Ovary (tissue), 10 donors: ENCODE measurements at places on chromosomes 2 and 18. TPM values are rescaled to one million over a fixed set of nuclear protein-coding genes. Genes with fewer than 3 reads are reported as not detected.

Gene MRO
- total RNA-seq: 3.2 TPM

Gene IL1R1
- 111 TPM for total RNA-seq

GRCh38 chr18:9453283-9453682 is 22.0 kb upstream of the RALBP1 start:
- DNase-seq: no peak
- no peak overlapping the region for H3K4me3 ChIP-seq
- no peaks in the 10 kb centered on the region for H3K36me3 ChIP-seq
- no peaks in the 10 kb centered on the region for H3K4me1 ChIP-seq
- H3K27ac ChIP-seq: no peak overlapping the region

GRCh38 chr2:174870787-174871186 is 106.5 kb upstream of the CHRNA1 start:
- H3K4me3 ChIP-seq: no peak overlapping the region
- no peaks in the 10 kb centered on the region for H3K27me3 ChIP-seq
- H3K36me3 ChIP-seq: no peaks in the 10 kb centered on the region
- no peaks in the 10 kb centered on the region for H3K4me1 ChIP-seq

- H3K4me1 ChIP-seq: no peaks in the 10 kb centered on the region
- H3K36me3 ChIP-seq: no peaks in the 10 kb centered on the region
- no peak overlapping the region for H3K27ac ChIP-seq
- DNase-seq: no peak
- no peaks in the 10 kb centered on the region for H3K27me3 ChIP-seq
- no peak overlapping the region for H3K4me3 ChIP-seq
Measured at GRCh38 chr18:77960791-77961410, 711.3 kb downstream of the GALR1 start.
